Activated CD4-positive, alpha-beta T cell treated with anti-CD3 and anti-CD28 coated beads, Interleukin-2, amount 10 ng/mL, durations not matched to agents 7 days and 5 days (primary cell): ENCODE measurements at places on chromosomes 11 and 22.

GRCh38 chr22:29041408-29041807 lies 20.2 kb downstream of the C22orf31 start:
- no peak for DNase-seq

DNA sequence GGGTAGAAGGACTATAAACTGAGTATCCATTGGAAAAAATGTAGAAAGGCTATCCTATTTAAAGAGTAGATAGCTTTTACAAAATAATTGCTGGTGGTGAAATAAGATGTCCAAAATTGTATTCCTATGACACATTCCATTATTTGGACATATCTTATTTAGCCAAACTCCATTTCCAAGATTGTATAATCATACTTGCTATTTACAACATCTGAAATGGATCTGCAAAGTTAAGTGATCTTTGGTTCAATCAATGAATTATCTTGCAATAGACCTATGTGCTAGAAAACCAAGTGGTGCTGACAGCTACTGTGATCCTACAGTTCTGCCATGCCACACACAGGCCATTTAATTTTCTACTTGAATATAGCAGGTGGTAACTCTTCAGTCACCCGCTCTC lies 11.0 kb upstream of the BLID start:
- no peak for DNase-seq

DNA sequence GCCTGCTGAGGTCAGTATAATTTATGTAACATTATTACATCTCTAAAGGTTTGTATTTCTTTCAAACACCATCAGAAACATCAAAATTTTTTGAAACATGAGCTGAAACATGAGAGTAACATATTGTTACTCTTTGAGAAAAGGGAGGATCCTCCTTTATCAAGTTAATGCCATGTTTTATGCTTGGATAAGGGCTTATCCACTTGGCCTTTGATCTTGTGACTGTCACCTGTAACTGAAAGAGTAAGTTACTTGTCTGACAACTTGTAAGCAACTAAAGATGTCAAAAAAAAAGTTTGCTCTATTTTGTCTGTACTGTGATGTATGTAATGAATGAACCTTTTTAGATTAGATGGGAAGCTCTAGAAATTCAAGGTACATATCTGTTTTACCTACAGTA lies 59.6 kb downstream of the FAR1 start:
- no peak for DNase-seq

GRCh38 chr11:43516316-43516850 lies 157.7 kb downstream of the TTC17 start:
- DNase-seq = no peak

DNA sequence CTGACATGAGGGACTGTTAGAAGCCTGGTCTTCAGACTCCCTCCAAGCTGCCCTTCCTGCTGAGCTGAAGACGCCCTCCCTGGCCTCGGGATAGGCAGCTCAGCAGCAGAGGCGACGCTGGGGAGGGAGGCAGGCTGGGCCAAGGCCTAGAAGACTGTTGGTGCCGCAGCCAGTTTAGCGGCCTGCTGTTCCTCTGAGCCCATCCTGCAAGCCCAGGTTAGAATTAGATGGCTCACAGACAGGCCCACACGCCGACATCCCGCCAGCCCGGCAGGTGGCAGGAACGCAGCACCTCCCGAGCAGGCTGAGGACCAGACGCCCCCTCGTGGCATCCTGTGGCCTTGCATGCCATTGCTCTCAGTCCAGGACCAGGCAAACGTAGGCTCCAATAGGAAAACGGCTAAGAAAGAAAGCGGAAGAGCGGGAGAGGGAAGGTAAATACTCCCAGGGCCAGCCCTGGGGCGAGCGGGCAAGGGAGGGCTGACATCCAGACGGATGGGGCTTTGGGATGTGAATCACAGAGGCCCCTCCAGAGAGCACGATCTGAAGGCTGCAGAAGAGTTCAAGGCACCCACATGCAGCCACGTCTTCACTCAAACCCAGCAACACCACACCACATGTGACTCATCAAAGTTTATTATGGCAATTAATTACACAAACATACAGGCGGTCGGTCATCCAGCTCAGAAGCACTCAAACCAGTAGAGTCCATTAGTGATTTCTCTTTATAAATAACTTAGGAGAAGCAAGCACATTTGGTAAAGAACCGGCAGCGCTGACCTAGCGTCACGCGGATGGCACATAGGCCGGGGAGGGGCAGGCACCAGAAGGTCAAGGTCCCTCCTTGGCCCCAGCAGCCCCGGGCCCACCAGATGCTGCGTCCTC lies 27.6 kb downstream of the CD5 start:
- DNase-seq = peak; percentile 92

- no peak for DNase-seq
Observed at GRCh38 chr11:1586699-1587098, 1.6 kb upstream of the KRTAP5-1 start.

- no peak for DNase-seq
Observed at GRCh38 chr11:44784851-44785250, 58.1 kb downstream of the TSPAN18 start.

- no peak for DNase-seq
Observed at GRCh38 chr11:93028960-93029522, 59.6 kb downstream of the MTNR1B start.
